ENCODE measurements at places on chromosomes 7 and 10. TPM values are rescaled to one million over a fixed set of nuclear protein-coding genes. Genes with fewer than 3 reads are reported as not detected.

- H3K4me3 ChIP-seq: peak overlapping the region; percentile 42
- peaks cover 36% of the 10 kb centered on the region for H3K4me1 ChIP-seq
- H3K27me3 ChIP-seq: peaks cover 55% of the 10 kb centered on the region
- peaks cover 15% of the 10 kb centered on the region for H3K36me3 ChIP-seq
These were observed 8.6 kb downstream of the ZNF467 start for GRCh38 chr7:149764481-149765398.

DNA sequence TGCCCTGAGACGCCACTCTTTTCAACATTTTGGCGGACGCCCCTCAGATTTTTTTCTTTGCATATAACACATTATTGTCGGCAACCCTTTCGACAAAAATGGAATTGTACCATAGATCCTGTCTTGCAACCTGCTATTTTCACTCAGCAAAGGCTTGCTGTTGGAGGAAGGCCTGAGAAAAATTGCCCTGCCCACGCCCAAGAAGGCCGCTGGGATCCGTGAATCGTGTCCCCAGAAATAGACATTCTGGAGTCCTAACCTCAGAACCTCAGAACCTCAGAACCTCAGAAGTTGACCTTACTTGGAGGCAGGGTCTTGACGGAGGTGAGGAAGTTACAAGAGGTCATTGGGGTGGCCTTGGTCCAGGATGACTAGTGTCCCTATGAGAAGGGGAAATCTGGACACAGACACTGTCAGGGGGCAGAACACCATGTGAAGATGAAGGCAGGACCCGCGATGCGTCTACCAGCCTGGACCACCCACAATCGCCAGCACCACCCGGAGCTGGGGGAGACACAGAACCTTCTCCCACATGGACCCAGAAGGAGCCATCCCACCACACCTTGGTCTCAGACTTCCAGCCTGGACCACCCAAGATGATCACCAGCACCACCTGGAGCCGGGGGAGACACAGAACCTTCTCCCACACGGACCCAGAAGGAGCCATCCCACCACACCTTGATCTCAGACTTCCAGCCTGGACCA lies 19.1 kb upstream of the DNAAF5 start:
- no peak overlapping the region for H3K4me3 ChIP-seq
- H3K27me3 ChIP-seq: no peaks in the 10 kb centered on the region
- no peak overlapping the region for H3K27ac ChIP-seq
- no peak for DNase-seq
- peaks cover 4% of the 10 kb centered on the region for H3K4me1 ChIP-seq

DNA sequence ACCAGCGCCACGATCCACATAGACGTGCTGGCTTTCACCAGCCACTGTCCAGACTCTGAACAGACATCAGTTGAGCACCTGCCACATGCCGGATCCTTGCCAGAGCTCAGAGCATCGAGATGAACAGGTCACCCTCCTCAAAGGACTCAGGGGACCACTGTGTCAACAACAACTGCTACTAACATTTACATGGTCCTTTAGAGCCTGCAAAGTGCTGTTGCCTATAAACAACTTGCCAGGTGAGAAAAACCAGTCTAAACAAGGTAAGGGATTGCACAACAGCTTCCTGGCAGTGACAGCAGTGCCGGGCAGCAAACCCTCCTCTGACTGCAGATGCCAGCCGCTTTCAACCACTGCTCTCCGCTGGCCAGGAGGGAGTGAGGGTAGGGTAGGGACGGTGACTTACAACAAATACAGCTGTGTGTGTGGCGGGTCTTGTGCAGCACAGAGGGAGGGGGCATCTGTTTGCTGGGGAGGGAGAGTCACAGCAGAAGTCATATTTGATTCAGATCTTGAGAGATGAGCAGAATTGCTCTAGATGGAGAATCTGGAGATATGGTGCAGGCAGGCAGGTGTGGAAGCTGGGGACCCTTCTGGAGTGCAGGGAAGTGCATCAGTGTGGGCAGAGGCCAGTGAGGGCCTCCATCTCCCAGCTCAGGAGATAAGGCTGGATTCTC lies 32.8 kb upstream of the RHEB start:
- no peaks in the 10 kb centered on the region for H3K27me3 ChIP-seq
- peaks cover 15% of the 10 kb centered on the region for H3K4me1 ChIP-seq
- no peak overlapping the region for H3K4me3 ChIP-seq
- H3K27ac ChIP-seq: no peak overlapping the region

GRCh38 chr7:1671594-1672451 lies 1.7 kb downstream of the ELFN1 start:
- peak; percentile 61 for DNase-seq
- H3K4me3 ChIP-seq: no peak overlapping the region
- peaks cover 7% of the 10 kb centered on the region for H3K4me1 ChIP-seq
- H3K27ac ChIP-seq: no peak overlapping the region
- H3K27me3 ChIP-seq: peaks cover 28% of the 10 kb centered on the region

- peaks cover 4% of the 10 kb centered on the region for H3K36me3 ChIP-seq
- no peak overlapping the region for H3K4me3 ChIP-seq
- no peaks in the 10 kb centered on the region for H3K4me1 ChIP-seq
These were observed 82.8 kb upstream of the ZNF716 start for GRCh38 chr7:57367171-57367570.

- no peak overlapping the region for H3K4me3 ChIP-seq
- H3K4me1 ChIP-seq: peaks cover 23% of the 10 kb centered on the region
- DNase-seq: no peak
- no peaks in the 10 kb centered on the region for H3K36me3 ChIP-seq
These were observed 1.3 kb upstream of the NMT2 start for GRCh38 chr10:15169555-15170401.

GRCh38 chr7:149161241-149161848 lies 14.1 kb downstream of the ZNF398 start:
- peak overlapping the region; percentile 32 for H3K27ac ChIP-seq
- no peaks in the 10 kb centered on the region for H3K27me3 ChIP-seq
- no peak overlapping the region for H3K4me3 ChIP-seq
- H3K36me3 ChIP-seq: peaks cover 18% of the 10 kb centered on the region
- DNase-seq: no peak

GRCh38 chr10:101629837-101630632 lies 41.9 kb downstream of the DPCD start:
- H3K36me3 ChIP-seq: peaks cover 6% of the 10 kb centered on the region
- DNase-seq: peak; percentile 20
- H3K27me3 ChIP-seq: no peaks in the 10 kb centered on the region
- H3K4me1 ChIP-seq: peaks cover 2% of the 10 kb centered on the region

GRCh38 chr7:106282390-106282789 lies 2.4 kb downstream of the NAMPT start:
- H3K4me3 ChIP-seq: no peak overlapping the region
- peaks cover 31% of the 10 kb centered on the region for H3K4me1 ChIP-seq
- H3K27me3 ChIP-seq: no peaks in the 10 kb centered on the region
- no peak overlapping the region for H3K27ac ChIP-seq
- DNase-seq: no peak
- no peaks in the 10 kb centered on the region for H3K36me3 ChIP-seq

DNA sequence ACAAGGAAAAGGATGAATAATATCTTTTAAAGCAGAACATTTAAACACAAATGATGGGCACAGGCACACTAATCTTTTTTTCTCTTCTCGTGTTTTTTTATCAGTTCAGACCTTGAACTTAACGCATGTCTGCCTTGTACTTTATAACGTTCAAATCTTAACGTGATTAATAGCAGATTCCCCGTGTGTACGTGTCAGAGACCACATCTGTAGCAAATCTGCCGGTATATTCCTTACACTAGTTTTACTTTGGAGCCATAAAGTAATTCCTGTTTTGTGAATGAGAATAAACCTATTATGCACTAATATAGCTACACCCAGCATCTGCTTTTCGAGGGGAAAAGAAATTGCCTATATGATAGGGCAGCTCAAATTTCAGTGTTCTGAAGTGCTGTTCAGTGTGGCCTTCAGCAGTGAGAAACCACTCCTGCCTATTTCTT lies 166.0 kb upstream of the TCF7L2 start:
- DNase-seq: no peak
- no peaks in the 10 kb centered on the region for H3K27me3 ChIP-seq
- H3K36me3 ChIP-seq: peaks cover 3% of the 10 kb centered on the region
- H3K27ac ChIP-seq: no peak overlapping the region

The PLXNA4 gene
- total RNA-seq: 13.0 TPM

The ADD3 gene
- total RNA-seq: 80.8 TPM

The CLRN3 gene
- total RNA-seq: not detected

The ENKUR gene
- total RNA-seq: 3.2 TPM

The MICALL2 gene
- 56.9 TPM for total RNA-seq

The CCDC172 gene
- not detected for total RNA-seq

The LRRC4 gene
- 0.94 TPM for total RNA-seq

Data from chondrocyte (in vitro differentiated cells).